ENCODE measurements at places on chromosomes 1 and 21.

- DNase-seq: no peak
These were observed 52.0 kb downstream of the FOXJ3 start for GRCh38 chr1:42282867-42283583.

GRCh38 chr1:8651236-8651890, 166.1 kb downstream of the RERE start:
- no peak for DNase-seq

GRCh38 chr1:58443986-58444868, 102.3 kb downstream of the OMA1 start:
- DNase-seq: no peak

DNA sequence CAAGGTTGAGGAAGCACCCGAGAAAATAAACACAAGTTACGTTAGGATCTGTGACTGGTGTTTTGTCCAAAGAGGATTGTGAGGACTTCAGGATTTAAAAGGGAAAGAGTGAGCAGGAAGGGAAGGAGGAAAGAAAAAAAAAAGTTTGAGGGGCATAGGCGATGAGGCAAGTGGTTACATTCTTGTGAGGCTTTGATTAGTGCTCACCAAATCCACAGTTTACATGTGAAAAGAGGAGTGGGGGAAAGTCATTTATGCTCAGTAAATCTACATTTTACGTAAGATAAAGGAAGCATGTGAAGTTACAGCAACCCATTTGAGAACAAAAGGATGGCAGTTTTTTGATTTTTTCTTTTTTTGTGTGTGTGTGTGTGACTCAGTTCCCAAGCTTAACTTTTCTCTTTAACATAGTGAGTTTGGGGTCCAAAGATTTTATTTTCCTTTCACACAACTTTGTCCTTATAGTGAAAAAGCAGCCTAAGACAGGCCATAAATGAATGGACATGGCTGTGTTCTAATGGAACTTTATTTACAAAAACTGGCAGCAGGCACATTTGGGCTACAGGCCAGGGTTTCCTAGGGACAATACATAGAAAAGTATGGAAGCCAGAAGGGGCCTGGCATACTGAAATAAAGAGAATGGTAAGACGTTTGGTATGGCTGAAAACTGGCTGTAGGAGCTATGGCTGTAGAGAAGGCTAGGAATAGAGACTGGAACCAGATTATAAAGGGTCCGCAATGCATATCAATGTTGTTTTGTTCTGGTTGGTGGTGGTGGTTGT, 121.7 kb downstream of the FGGY start:
- DNase-seq: no peak

DNA sequence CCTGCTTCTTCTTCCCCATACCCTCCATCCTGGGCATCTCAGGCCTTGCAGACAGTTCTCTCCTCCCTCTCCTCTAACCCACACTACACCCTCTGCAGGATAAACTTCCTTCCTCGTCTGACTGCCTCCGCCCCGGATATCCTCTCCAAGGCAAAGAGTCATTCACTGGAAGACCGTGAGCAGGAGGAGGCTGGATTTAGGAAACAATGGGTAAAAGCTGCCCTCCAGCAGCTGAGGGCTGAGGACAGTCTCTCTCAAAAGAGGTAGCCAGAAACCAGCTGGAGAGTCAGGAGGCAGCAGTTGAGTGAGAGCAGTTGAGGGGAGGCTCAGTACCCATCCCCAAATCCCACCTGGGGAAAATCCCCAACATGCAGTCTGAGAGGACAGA, 1.4 kb downstream of the CSRP1 start:
- DNase-seq: no peak

DNA sequence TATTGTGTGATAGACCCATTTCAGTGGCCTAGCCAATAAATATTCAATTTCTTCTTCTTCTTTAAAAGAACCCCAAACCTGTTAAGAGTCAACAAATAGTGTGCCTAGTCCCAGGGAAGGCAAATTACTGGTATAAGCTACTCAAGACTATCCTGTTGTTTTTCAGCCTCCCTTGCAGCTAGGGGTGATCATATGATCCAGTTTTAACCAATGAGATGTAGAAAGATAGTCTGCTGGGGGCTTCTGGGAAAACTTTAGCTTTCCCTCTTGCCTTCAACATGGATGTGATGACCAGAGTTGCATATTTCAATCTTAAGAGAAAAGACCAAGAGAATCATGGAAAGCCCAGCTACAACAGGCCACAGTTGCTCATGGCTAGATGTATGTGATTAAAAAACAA, 4.7 kb upstream of the NUP210L start:
- DNase-seq: no peak

DNA sequence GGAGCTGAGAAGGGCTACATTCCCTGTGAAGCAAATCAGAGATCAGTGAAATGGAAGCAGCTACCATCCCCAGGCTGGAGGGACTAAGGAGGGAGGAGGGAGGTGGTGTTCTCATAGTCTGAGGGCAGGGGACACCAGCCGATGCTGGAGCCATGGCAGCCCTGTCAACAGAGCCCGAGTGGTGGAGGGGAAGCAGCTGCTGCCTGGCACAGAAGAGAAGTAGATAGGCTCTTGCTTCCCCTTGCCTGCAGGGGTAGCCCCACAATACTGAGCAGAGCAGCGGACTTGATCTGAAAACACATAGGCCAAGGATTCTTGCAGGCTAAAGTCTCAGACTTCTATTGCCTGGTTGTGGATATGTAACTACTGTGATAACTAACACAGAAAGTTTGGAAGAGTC, 255.1 kb downstream of the FGGY start:
- no peak for DNase-seq

DNA sequence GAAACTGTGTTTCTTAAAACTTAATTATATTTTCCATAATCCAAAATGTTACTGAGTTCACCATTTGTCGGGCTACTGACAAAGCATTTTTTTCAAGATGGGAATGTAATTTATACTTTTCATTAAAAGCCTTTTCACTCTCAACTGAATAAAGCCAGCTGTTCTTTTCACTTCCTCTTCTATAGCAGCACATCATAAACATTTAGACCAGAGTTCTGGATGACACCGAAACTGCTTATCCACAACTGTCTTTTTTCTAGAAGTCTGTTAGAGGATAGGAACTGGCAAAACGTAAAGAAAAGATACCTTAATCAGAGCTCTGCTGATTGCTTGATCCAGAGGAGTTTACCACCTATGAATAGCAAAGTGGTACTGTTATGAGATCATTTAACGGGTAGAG, 594.7 kb downstream of the ADGRL2 start:
- DNase-seq: no peak

GRCh38 chr1:53373246-53373645, 45.4 kb upstream of the LRP8 start:
- DNase-seq: no peak

DNA sequence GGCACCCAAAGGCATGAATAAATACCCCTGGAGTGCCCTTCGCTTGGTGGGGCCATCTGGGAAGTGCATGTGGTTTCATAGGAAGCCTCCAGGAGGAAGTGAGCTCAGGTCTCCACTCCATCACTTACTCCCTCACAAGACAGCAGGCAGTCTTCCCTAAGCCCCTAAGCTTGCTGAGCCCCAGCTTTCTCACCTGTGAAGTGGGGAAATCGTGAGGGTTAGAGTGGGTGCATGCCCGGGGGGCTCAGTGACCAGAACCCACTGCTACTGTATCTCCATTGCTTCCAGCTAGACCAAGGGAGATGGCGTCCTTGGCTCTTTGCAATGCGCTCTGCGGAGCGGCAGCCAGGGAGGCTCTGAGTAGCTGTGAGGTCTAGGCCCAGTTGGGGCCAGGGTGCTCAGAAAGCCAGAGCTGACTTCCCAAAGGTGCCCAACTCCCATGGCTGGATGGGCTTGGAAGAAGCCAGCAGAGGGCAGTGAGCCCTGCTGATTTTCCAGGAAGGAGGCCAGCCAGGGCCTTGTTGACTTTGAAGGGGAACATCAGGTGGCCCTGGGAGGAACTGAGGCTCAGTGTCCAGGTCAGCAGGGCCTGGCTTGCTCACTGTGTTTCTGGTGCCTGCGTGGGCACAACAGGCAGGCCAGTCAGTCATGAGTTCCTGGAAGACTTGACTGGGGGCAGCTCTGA, 27.3 kb downstream of the CDCP2 start:
- no peak for DNase-seq

Measured in stimulated activated CD4-positive, alpha-beta T cell treated with anti-CD3 and anti-CD28 coated beads, TNF-alpha, amount 100 ng/mL, for 24 hours (primary cell).